ENCODE measurements at places on chromosomes 1 and 21.

GRCh38 chr1:119613769-119614720 lies 34.0 kb downstream of the ZNF697 start:
- DNase-seq = peak; percentile 41

GRCh38 chr1:235358899-235359298 lies 8.3 kb upstream of the TBCE start:
- no peak for DNase-seq

DNA sequence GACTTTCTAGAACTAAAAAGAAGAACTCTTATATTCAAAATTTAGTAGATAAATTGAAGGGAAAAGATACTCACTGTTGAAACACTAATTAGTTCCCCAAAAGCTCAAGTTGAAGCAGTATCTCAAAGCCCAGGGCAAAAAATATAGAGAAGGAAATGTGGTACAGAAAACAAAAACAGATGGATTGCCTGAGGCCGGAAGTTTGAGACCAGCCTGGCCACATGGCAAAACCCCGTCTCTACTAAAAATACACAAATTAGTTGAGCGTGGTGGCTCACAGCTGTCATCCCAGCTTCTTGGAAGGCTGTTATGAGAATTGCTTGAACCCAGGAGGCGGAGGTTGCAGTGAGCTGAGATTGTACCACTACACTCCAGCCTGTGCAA lies 36.0 kb downstream of the FAM177B start:
- no peak for DNase-seq

DNA sequence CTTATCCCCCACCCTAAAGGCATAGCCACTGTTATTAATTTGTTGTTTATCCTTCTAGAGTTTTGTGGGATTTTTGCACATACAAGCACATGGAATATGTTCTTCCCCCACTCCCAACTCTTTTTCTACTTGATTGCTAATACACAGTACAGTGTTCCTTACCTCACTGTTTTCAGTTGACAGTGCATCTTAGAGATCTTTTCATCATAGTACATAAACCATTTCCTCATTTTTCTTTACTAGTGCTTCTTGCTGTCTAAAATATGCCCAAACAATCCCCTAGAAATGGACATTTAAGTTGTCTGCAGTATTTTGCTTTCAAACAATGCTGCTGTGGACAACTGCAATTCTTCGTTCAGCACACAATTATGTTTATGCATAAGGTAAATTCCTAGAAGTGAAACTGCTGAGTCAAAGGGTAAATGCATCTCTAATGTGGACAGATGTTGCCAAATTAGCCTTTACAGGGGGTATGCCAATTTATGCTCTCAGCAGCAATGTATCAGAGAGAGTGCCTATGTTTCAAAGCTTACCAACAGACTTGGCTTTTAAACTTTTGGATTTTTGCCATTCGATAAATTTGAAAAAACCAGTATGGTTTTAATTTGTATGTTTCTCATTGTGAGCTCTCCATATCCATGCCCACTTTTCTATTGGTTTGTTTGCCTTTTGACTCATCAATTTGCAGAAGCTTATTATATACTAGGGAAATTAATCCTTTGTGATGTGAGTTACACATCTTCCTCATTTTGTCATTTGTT lies 132.6 kb downstream of the MRPS6 start:
- DNase-seq = no peak

DNA sequence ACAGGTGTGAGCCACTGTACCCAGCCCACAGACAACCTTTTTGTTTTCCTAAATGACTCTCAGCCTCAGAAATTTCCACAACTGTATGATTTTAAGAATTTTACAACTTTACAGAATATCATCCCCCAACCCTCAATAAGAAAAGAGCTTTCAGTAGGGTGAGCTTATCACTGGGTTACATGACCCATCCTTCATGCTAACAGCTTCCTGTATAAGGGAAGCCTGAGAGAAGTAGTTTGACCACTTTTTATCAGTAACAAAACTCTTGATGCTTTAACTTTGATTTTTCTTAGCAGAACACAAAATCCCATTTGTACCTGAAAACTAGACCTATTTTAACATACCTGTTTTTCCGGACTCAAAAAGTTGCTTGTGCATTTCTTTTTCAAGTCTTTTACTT lies 9.7 kb upstream of the MYBPHL start:
- no peak for DNase-seq

DNA sequence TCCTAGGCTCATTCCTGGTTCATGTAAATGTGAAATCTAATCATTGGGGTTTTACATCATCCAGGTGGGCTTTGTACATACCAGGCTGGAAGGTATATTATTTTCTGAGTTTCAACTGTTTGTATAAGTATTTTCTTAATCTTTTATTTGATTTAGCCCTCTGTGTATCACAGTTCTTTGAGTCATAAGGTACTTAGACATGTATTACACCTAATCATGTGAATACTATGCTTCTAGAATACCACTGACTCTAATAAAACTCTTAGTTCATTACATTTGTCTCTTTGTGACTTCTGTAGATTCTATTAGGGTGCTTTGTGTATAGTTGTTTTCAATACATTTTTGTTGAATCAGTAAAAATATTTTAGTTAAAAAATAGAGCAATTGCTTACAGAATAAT lies 92.8 kb downstream of the ZFYVE9 start:
- no peak for DNase-seq

DNA sequence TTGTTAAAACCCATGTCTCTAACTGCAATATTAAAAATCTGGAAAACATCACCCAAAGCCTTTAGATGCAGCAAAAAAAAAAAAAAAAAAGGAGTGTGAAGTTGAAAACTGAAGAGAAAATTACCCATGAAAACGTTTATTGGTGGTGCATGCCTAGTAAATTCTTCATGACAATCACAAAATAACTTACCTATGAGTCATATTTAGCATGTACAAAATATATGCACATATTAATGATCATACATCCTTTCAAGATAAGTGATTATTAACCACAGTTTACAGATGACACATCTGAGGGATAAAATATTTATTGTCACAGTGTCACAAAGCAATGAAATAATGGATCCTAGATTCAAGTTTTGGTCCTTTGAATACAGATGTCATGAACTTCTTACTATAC lies 505.2 kb upstream of the NR5A2 start:
- DNase-seq = no peak

- DNase-seq = no peak
Measured at GRCh38 chr1:19678493-19678892, 13.8 kb downstream of the HTR6 start.

DNA sequence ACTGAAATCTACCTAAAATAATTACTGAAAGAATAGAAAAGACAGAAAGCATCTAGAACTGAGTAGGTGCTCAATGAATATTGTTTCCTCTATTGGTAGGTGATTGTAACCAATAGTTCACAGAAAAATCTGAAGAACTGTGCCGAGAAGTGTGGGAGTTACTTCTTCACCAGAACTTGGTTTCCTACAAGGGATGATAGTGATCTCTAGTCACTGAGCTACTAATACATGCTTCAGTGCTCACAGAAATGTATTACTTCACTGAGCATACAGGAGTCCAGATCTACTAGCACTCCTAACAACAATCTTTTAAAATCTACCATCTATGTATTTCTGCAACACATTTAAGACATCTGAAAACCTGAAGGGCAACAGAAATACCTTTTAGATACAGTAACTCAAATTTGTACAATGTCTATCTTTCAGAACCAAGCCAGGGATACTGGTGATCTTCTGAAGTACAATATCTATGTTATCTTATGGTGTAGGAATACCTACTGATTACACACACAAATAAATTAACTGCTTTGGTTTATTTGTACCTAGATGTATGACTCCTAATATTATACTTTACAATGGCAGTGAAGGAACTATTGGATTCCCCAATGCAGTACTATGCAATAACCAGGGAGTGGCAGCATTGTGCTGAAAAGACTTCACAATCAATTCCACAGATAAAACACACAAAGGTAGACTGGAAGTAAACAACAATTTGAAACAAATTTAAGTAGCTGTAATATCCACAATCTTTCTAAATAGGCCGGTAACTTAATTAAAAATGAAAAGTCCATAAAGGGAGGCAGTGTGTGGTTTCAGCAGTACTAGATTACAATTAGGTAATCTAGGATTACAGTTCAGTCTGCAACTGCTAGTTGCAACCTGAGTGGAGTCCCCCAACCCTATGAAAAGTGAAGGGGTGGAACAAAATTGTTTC lies 243.0 kb downstream of the SLC45A1 start:
- DNase-seq = peak; percentile 35

GRCh38 chr1:119720866-119721440 lies 9.2 kb downstream of the PHGDH start:
- DNase-seq = no peak

GRCh38 chr1:220811695-220812094 lies 25.0 kb downstream of the MTARC1 start:
- no peak for DNase-seq

- DNase-seq = peak; percentile 35
Measured at GRCh38 chr1:161139766-161140165, 7.3 kb upstream of the DEDD start.

- no peak for DNase-seq
Measured at GRCh38 chr1:42815941-42816584, 859 bp upstream of the ERMAP start.

DNA sequence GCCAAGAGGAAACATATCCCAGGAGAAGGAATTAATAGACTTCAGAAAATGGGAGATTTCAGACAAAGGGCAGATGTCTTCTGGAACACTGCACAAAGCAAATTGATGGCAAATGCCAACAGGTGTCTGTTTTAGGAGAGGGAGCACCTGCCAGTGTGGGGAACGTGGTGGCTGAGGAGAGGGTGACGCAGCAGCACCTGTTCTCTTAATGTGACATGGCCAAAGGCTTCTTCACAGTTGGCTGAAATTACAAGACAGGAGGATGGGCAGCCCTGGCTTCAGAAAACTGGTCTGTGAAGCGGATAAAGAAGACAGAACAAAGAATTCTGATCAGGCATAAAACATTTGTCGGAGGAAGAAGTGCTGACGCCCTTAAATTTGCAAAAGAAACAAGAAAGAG lies 178.7 kb upstream of the RUNX1 start:
- no peak for DNase-seq

DNA sequence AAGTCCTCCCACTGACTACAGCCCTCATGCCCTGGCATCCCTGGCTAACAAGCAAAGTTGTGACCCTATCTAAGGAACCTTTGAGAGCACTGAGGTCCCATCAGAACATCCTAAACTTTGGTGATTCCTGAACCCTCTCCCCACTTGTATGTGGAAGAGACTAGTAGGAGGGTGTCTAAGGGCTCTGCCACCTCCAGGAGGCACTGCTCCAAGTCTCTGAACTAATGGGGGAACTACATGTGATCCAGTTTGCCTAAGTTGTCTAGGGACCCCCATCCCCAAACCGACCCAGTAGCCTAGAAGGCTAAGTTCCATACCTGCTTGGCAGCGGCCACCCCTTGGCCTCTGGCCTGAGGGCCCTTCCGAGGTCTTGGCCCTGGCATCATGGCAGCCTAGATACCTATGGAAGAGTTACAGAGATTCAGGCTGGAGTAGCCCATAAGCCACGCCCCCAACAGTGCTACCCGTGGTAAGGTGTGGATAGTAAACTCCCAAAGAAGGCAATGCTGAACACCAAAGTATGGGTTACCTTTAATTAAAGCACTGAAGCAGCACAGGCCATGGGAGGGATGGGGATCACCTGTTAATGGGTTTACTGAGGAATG lies 1.7 kb downstream of the CC2D1B start:
- no peak for DNase-seq

DNA sequence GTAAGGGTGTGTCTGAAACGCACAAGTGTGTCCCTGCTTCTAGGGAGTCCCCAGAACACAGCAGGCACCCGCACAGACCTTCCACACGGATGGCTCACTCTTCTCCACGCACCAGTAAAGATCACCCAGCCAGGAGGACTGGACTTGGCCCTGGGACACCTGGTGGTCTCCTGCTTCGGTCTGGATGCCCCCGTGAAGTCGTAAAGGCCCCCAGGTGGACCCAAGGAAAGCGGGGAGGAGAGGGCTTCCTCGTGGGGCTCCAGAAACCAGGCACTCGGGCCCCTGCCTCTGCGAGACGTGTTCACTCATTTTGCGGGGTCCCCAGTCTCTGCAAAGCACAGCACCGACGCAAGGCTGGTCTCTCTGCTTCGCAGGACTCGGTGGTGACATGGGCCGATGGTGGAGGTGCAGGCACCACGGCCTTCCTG lies 20.2 kb upstream of the COL6A2 start:
- peak; percentile 2 for DNase-seq

GRCh38 chr1:163538667-163539066 lies 216.9 kb downstream of the NUF2 start:
- DNase-seq = no peak

DNA sequence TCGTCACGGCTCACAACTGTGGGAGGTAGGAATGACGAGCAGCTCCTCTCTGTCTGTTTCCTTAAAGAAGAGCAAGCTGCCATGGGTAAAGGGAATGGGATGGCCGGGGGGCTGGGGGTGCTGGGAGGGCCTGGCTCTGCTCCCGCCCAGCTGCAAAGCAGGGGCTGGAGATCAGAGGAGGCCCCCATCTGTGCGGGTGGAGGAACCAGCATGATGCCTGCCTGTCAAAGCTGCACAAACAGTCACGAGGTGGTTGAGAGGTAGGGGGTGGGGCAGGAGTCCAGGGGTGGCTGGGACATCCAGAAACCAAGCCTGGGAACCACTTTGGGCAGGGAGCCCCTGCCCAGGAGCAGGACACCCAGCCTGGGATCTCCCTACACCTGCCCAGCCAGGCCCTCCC lies 12.6 kb downstream of the SLC41A1 start:
- no peak for DNase-seq

DNA sequence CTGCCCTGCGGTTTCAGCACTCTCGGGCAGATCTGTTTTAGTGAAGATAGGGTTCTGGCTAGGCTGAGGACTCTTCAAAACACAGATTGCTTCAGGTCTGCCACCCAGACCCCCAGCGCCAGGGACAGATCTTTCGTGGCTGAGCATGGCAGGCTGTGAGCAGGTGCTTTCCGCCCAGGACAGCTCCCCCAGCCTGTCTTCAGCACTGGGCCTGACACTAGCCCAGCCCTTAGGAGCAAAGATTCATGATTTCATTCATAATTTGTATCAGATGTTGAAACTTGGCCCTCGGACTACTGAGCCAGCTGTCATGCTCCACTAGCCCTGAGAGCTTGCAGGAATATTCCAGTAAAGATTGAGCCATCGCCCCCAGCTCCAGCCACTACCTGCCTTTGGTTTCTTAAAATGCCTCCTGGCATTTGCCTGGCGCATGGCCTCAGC lies 5.9 kb downstream of the ADPRS start:
- no peak for DNase-seq

DNA sequence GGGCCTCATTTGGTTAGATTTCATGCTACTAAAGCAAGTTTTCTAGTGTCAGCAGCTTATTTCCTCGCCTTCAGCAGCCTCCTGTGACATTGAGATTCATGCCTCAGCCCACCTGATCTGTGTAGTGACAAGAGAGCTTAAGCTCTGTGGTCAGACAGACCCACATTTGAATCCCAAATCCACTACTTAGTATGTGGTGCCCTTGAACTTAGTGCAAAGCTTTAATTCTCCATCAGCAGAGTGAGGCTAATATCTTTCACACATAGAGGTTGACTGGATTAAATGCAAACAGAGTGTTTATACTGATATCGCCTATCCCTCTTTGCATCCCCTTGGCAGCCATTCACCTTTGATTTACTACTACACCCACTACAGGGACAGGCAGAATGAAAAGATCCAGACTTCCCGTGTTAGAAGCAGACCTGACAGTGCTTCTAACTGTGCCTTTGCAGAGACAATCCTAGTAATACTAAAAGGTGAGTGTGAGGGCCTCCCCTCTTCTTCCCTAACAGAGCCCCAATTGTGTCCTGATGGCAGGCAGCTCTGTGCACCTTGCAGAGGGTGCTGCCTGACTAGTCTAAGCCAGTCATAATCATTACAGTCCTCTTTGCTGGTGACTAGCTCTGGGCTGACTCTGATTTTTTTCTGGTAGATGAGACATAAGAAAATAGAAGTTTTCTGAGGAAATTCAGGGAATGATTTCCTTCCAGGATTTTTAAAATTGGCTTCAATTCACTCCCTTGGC lies 264.0 kb downstream of the CTH start:
- no peak for DNase-seq

All from activated gamma-delta T cell treated with Interleukin-2 at 50 U/mL for 16 hours (primary cell).